ENCODE measurements at places on chromosomes 12 and 14. TPM values are rescaled to one million over a fixed set of nuclear protein-coding genes. Genes with fewer than 3 reads are reported as not detected.

GRCh38 chr12:153080-153746 is 60.7 kb downstream of the SLC6A12 start:
- DNase-seq, result no peak

DNA sequence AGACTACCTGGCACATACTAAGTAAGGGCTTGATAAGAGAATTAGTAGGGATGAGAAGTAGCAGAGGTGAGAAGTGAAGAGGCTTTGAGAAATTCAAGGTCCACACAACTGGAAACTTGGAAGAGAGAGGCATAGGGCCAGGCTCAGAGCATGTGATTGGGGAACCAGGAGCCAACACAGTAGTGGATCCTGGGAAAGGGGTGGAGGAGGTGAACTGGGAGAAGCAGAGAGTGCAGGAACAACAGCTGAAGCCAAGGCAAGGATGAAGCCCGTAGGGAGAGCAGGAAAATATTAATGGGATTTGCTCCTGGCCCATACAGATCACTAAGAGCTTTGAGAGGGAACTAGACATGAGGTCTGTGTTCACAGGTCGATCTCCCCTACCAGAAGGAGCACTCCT is 1.4 kb upstream of the ITGB7 start:
- no peak for DNase-seq

Gene CISTR
- total RNA-seq, result not detected

DNA sequence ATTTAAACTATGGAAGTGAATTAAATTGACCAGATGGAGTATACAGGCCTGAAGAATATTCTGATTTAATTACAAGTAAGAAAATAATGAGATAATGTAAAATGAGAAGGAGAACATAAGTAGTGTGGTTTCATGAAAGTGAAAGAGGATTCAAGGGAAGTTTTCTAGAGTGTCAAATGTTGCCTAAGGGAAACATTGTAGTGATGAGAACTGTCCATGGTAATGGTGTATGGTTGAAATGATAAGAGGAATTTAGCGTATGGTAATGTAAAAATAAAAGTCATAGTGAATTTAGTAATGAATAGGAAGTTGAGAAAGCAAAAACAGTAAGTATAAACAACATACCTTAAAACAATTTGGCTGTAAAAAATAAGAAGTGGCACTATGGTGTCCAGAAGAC is 1954.6 kb upstream of the FLRT2 start:
- no peak for DNase-seq

Gene LTBR
- total RNA-seq, result 8.9 TPM

DNA sequence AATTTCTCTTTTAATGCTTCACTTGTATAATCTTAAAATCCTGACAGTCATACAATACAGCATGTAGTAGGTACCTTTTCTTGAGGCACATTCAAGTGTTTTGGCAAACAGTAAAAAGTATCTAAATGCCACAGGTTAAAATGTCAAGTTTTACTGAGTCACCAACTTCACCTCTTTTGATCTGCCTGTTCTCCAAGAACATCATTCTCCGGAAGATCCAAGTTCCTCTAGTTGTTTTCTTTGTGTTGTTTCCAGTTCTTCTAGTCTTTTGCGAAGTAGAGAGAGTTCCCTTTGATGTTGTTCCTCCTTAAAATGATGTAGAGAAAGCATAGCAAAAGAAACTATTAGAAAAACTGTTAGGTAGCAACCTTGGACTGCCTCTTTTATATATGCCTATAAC is 151.1 kb downstream of the CEP83 start:
- DNase-seq, result no peak

GRCh38 chr14:69316449-69317101 is 56.6 kb downstream of the GALNT16 start:
- no peak for DNase-seq

DNA sequence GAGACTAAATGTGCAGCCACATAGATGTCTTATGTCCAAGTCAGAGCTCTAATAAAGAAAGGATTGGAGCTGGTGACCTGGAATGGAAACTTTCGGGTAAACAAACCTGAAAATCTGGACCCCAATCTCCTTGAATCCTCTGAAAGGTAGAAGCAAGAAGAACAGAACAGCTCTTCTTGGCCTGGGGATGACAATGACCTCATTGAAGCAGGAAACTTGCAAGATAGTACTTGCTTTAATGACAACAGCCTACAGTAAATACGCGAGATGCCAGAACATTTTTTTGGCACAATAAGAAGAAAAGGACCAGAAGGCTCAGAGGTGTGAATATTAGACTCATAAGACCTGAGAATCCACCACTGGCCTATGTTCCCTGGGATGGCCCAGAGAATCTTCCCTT is 4.1 kb upstream of the PRIMA1 start:
- DNase-seq, result no peak

DNA sequence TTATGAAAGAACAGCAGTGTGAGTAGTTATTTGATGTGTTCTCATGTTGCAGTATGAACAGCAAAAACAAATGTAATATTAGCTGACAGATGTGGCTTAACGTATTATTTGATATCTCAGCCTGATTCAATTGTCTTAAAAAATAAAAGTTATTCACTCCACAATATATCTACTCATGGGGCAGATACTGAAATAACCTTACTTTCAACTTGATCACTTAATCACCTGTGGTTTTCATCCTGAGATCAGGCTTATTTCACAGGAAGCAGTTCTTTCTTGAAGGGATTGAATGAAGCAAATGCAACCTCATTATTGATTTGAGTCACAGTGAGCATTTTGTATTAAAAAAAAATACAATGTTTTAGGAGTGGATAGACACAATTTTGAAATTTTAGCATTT is 90.3 kb downstream of the AKAP6 start:
- no peak for DNase-seq

Gene ZDHHC22
- not detected for total RNA-seq

Gene CFAP54
- total RNA-seq, result 0.28 TPM

Gene NANOG
- 0.05 TPM for total RNA-seq
